ENCODE measurements at places on chromosomes 5 and 9.

DNA sequence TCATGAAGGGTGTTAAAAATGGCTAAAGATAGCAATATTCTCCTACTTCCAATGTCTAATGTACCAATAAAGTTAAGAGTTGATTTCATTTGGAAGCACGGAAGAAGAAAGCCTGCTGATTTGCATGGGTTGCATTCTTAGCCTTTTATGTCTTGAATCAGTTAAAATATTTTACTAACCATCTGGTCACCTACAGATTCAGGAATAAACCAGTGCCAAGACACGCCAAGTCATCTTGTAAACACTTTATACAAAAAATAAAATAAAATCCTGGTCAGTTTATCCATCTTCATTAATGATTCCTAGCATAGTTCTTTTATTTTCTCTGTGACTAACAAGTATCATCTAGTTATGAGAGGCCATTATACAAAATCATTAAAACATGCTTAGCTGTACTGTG, 1031.6 kb upstream of the WWC1 start:
- DNase-seq = no peak

DNA sequence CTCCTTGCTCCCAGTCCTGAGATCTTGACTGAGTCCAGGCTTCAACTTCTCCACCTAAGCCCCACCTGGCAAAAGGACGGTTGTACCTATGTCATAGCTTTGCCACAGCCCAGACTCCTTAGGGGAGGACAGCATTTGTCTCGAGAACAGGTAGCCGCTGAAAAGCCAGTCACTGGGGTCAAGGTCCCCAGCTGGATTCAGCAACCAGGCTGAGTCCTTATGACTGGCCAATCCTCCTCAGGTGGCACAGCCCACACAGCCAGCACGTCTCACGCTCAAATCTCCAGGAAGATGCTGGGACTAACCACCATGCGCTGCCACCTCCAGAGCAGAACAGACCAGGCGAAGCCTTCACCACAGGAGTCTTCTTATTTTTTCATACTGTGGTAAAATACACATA, 27.9 kb upstream of the SMU1 start:
- DNase-seq = no peak

DNA sequence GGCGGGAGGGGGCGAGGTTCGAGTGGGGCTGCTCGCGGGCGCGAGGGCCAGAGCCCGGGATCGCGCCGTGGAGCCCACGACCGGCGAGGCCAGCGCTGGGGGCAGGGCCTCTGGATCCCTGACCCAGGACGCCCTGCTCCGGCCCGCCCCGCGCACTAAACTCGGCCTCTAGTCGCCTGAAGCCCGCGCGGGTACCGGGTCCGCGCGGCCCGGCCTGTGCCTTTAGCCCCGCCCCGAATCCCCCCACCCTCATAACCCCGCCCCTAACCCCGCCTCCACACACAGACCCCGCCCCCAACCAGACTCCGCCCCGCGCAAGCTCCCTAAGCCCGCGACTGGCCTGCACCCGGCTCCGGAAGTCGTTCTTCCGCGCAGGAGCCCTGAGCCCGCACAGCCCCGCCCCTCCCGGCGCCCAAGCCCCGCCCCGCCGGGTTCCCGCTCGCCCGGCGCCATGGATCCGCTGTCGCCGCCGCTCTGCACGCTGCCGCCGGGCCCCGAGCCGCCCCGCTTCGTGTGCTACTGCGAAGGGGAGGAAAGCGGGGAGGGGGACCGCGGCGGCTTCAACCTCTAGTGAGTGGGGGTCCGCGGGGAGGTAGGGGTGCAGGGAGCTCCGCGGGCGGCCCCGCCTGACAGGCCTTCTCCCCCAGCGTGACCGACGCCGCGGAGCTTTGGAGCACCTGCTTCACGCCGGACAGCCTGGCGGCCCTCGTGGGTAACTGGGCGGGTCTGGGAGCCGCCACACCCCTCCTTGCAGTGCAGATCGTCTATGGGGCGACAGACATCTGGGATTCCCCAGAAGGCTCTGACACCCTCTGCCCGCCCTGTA, at the start of gene PAXX:
Gene PAXX, plus strand, starts transcription at position 430 of the 826 bp plus-strand sequence. Its CDS starts 22 bp downstream, at position 452.
- no peak for DNase-seq

GRCh38 chr5:173435447-173435846, 107.2 kb upstream of the STC2 start:
- DNase-seq = no peak

GRCh38 chr5:141322261-141322660, 1.7 kb upstream of the TAF7 start:
- no peak for DNase-seq

DNA sequence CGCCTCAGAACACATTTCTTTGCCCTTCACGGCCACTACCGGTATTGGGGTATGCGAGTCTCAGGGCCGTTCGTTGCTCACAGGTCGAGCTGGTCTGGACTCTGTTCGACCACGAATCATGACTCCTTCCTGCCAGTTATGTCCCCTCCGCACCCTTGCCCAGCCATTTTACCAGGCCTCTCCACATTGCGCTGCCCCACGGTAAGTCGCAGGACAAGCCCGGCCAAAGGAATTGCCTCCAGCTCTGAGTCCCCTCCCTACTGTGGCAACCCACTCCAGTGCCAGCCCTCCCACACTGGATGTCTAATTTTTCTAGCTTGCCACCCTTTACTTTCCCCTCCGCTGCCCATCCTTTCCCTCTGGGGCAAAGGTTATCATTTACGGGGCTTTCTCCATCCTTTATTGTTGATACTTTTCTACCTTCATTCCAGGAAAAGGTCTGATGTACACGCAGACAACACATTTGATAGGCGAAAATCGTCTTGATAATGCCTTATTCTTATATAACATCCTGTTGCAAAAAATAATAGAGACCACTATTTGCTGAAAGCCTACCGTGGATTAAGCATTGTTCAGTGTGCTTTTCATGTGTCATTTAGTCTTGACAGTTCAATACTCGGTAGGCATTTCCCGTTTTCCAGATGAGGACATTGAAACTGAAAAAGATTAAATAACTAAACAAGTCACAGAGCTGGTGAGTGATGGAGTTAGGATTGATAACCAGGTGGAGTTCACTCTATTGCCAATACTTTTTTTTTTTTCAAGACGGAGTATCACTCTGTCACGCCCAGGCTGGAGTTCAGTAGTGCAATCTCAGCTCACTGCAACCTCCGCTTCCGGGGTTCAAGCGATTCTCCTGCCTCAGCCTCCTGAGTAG, 958 bp upstream of the HSPA5 start:
- no peak for DNase-seq

- no peak for DNase-seq
Observed at GRCh38 chr9:87684627-87685219, 41.2 kb upstream of the CTSL start.

DNA sequence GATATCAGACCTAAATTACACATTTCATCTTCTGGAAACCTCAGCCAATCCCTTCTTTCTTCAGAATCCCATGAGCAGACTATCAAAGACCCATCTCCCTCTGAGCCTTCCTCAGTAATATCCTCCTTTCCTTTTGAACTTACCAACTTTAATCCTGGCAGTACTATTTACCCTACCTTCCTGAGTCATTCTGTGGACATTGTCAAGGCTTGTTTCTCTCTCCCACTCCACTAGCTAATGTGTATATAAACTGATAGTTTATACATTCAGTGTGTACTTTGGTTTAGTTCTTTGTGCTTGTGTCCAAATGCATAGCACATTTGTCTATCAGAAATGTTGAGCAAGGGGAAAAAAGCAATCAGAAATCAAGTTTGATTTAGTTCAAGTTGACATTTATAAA, 568.3 kb downstream of the CSNK1G3 start:
- DNase-seq = no peak

DNA sequence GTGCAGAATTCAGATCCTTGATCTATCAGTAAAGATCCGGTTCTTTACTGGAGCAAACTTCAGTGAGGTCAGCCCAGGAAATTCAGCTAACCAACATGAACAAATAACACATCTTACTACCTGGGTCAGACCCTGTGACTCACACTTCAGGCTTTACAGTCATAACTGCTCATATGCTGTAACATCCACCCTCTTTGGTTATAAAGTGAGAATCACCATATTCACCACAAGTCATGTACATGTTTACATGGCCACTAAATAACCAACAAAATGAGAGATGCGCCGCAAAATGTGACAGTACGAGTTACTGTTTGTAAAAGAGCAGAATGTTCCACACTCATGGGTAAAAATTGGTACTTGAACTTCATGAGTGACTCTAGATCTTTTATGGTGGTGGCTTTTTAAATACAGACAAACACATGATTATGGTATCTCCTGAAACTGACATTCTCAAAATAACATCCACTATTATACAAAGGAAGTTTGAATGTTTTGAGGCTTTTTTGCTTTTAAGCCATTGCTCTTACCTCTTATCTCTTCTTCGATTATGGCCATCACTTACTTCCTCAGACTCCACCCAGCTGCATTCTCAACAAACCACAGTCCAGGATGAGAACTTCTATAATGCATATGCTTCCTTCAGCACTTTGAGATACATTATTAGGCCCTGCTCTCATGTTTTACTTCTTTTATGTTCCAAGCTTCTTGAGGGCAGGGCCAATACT, 516.6 kb downstream of the RAB3C start:
- DNase-seq = peak; percentile 63

GRCh38 chr5:6328173-6328572, 50.2 kb downstream of the MED10 start:
- no peak for DNase-seq

DNA sequence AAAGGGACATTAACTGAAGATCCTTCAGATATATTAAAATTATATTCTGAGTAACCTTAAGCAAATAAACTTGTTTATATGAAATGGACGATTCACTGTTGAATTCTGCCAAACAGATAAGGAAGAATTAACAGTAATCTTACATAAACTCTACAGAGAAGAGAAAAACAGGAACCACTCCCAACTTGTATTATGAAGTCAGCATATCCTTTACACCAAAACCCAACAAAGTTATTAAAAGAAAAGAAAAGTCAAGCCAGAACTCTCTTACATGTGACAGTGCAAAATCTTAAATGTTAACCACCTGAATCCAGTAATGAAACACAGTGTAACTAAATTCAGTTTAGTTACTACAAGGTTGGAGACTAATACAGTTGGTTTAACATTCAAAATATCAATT, 185.8 kb downstream of the DEPDC1B start:
- no peak for DNase-seq

DNA sequence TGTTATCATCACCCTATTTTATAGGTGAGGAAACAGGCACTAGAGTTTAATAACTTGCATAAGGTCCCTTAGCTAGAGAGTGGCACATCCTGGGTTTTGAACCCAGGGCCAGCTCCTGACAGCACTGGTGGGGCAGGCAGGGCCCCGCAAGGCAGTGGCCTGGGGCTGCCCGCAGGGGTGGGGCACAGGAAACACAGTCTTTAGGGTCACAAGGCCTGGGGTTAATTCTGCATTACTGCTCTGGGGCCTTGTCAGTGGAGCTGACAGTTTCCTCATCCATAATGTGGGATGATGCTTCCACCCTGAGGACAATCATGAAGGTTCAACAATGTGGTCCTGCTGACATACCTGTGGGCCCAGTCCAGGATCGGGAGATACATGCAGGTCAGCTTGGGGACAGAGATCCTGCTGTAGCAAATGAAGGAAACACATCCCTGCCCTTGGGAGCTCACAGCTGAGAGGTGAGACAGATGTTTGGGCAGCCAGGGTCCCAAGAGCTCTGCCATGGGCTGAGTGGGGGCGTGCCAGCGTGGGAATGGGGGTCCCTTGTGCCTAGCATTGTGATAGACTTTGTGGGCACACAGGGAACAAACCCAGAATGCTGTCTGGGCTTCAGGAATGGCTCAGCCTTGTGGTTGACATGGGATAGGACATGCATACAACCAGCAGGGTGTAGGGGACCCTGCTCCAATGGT, 14.7 kb downstream of the FGF18 start:
- DNase-seq = no peak

- no peak for DNase-seq
Observed at GRCh38 chr5:134825212-134825611, 20.6 kb upstream of the C5orf24 start.

GRCh38 chr5:117999939-118000549, 988.3 kb downstream of the DTWD2 start:
- DNase-seq = no peak

GRCh38 chr5:178940569-178941360, at the start of gene ZNF454:
Gene ZNF454 (plus strand): TSS chr5:178941198. CDS start chr5:178942792, 1,594 bp downstream.
- DNase-seq = peak; percentile 40

DNA sequence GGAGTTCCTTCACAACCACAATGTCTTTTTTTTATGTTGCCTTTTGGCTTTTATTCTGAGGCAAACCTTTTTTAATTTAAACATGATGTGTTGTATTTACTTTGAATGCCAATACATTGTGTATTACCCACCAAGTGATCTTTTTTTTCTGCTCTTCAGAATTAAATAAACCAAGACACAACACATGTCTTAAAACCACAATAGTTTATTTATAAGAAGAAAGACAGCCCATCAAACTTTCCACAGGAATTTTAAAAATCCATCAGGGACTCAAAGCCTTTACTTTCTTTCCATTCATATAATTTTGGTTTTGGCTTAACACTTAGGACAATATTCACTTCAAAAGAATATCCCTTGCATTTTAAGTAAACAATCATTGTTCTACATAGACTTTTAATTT, 321.8 kb upstream of the MEF2C start:
- DNase-seq = no peak

- DNase-seq = no peak
Observed at GRCh38 chr5:17340379-17340778, 122.9 kb downstream of the BASP1 start.

GRCh38 chr5:127243011-127243410, 47.6 kb upstream of the MEGF10 start:
- no peak for DNase-seq
